ENCODE measurements at places on chromosomes 12 and 14.

DNA sequence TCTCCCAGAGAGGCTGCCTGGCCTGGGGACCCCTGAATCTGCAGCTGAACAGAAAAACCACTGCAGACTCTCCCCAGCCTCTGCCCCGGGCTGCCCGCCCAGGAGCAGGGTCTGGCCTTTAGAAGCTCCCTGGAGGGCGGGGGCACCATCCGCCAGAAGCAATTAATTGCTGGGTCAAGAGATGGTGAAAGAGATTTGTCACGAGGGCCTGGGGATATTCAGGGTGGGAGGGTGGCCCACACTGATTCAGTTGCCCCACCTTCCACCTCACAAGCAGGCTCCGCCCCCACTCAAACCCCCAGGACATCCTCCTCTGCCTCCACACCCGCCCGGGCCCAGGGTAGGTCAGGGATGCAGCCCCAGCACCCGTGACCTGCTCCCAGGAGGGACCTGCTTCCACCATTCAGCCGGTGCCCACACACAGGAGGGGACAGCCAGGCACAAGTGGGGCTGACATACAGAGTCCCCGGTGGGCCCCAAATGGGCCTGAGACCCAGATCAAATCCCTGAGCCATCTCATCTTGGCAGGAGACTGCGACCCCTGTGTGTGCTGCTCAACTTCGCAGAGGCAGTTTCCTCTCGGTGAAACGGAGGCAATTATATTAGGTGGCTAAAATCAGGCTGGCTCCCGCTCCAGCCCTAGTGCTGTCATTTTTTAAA lies 23.0 kb downstream of the NCOR2 start:
- no peak for DNase-seq

DNA sequence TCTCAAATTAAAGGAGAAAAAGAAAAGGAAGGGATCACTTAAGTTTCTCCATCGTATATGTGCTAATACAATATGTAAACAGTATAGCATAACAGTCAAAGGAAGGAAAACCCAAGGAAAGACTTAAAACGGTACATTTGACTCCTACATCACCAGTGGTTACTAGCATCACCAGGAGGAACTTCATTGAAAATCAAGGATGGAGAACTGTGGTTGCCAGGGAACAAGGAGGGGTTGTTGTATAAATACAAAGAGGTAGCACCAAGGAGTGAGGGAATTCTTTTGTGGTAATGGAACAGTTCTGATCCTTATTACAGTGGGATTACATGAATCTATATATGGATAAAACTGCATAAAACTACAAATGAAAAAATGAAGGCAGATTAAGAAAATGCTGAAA lies 1.6 kb downstream of the ZFYVE26 start:
- DNase-seq = no peak

- no peak for DNase-seq
These were observed 331.2 kb upstream of the SFSWAP start for GRCh38 chr12:131379738-131380137.

- DNase-seq = no peak
These were observed 16.6 kb downstream of the SMUG1 start for GRCh38 chr12:54172168-54172567.

GRCh38 chr14:29355331-29355730 lies 572.3 kb downstream of the PRKD1 start:
- DNase-seq = no peak

DNA sequence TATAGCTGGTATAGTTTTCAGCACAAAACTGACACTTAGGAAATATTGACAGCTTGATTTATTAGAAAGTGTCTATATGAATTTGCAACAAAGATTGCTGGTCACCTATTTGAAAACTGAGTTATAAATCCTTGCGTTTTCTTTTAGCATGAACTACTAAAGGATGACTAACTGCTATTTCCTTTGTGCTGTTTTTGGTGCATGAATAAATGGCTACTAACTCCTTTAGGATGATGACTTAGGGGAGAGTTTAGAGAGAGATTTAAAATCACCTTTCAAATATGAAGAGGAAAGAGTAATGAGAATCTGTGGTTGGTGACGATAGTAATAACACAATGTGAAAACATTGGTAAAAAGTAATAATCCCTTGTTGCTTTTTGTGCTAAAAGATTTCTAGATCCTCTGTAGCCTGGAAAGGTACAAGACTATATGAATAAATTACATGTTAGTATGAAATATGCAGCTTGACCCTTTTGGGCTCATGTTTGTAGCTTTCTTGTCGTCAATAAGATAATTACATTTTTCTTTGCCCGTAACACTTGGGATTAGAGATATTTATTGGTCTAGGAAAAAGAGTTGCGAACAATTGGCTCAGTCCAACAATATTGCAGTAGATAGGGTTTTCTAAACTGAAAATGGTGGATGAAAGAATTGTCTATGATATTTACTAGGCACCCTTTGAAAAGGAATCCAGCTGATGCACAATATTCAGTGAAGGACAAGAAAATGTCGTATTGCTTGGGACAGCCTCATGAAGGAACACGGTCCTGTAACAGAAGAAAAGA lies 453.0 kb downstream of the ADAMTS20 start:
- DNase-seq = no peak

All from activated CD8-positive, alpha-beta memory T cell treated with anti-CD3 and anti-CD28 coated beads, Interleukin-2, amount 50 U/mL, for 4 hours (primary cell).